HTR-8/SVneo (cell line): ENCODE measurements at places on chromosomes 12 and 14.

GRCh38 chr14:69828879-69829278 lies 31.8 kb upstream of the SLC10A1 start:
- DNase-seq: no peak

GRCh38 chr12:65607401-65607841 lies 216.9 kb upstream of the HMGA2 start:
- no peak for DNase-seq

DNA sequence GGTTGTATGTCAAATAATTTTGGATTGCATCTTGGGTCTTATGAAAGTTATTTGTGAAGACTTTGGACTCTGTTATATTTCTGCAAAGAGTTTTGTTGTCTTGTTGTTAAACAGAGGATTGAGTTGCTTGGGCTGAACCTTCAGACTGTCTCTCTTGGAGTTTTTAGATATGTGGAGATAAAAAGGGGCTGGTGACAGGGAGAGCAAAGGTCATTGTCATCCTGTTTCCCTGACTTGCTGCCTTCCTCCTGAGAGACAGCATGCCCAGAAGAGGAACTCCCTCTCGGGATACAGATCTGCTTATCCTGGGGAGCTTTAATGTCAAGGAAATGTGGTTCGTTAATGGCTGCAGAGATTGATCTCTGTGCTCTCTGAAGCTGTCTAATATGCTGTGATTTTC lies 47.6 kb upstream of the RFLNA start:
- DNase-seq: no peak

GRCh38 chr12:132140918-132141841 lies 2.9 kb downstream of the DDX51 start:
- no peak for DNase-seq

DNA sequence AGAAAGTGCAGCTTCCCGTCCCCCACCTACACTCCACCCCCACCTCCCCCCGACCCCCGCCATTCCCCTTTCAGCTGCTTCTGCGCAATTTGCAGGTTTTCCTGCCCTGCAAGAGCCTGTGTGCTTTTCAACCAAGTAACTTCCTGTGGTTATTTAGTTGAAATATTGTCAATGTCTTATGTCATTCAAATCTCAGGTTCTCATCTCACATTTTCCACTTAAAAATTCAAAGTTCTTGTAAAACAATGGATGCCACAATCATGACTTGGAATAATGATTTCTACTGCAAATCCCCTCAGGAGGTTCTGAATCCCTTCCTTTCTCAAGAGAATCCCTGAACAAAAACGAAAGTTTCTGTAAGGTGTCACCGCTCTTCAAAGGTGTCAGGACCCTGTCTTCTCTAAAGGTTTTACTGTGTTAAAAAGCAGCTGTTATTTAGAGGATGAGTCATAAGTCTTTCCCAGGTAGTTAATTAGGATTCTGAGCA lies 31.6 kb downstream of the WBP11 start:
- no peak for DNase-seq

- DNase-seq: no peak
These were observed 244.4 kb upstream of the GARIN2 start for GRCh38 chr14:66944872-66945271.

GRCh38 chr12:76922866-76923265 lies 44.0 kb upstream of the CSRP2 start:
- DNase-seq: no peak

DNA sequence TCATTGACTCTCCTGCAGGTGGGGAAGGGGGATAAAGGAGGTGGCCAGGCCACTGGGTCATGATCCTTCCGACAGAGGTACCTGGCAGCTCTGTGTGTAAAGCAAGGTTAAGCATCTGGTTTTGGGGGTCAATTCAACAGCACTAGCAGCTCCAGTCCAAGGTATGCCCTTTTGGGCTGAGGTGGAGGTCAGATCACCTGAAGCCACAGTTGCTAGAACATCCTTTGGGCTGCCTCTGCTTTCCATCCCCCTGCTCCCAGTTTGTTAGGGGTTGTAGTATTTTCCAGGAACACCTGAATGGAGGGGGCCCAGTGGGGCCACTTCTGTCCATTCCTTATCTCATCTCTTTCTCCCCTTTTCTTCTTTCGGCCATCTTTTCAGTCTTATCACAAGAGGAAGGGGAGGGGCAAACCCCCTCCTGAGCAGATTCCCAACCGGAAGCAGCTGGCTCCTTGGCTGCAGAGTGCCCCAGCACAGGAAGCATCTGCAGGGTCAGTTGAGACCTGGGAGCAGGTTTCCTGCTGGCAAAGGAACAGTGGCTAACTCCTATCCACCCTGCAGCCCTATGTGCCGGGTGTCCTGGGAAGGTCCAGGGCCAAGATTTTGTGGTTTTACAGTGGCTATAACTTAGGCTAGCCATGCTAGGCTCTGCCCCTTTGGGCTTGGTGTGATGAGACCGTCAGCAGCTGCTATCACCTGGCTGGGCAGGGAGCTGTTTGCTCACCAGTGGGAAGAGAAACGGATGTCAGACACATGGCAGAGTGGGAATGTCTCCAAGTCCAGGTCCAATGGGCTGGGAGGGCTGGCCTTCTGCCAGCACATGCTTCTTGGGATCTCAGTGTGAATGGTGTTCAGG lies 40.2 kb downstream of the SH2B3 start:
- DNase-seq: no peak

DNA sequence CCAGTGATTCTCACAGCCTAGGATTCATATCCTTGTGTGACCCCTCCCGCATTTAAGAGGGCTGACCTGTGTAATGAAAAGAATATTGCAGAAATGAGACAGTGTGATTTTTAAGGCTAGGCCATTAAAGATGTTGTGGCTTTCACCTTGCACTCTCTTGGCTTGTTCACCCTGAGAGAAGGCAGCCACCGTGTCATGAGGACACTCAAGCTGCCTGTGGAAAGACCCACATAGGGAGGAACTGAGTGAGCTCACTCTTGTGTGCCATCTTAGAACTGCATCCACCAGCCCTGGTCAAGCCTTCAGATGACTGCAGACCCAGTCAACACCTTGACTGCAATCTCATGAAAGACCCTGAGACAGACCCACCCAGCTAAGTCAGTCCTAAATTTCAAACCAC lies 46.3 kb upstream of the TMPO start:
- DNase-seq: no peak

- no peak for DNase-seq
These were observed 16.0 kb upstream of the OR6S1 start for GRCh38 chr14:20657216-20658211.

GRCh38 chr14:29282169-29282568 lies 515.6 kb downstream of the FOXG1 start:
- no peak for DNase-seq

GRCh38 chr12:123992118-123992825 lies 19.3 kb downstream of the ZNF664 start:
- no peak for DNase-seq

- peak; percentile 46 for DNase-seq
These were observed 570 bp upstream of the MRPS35 start for GRCh38 chr12:27709932-27710591.

DNA sequence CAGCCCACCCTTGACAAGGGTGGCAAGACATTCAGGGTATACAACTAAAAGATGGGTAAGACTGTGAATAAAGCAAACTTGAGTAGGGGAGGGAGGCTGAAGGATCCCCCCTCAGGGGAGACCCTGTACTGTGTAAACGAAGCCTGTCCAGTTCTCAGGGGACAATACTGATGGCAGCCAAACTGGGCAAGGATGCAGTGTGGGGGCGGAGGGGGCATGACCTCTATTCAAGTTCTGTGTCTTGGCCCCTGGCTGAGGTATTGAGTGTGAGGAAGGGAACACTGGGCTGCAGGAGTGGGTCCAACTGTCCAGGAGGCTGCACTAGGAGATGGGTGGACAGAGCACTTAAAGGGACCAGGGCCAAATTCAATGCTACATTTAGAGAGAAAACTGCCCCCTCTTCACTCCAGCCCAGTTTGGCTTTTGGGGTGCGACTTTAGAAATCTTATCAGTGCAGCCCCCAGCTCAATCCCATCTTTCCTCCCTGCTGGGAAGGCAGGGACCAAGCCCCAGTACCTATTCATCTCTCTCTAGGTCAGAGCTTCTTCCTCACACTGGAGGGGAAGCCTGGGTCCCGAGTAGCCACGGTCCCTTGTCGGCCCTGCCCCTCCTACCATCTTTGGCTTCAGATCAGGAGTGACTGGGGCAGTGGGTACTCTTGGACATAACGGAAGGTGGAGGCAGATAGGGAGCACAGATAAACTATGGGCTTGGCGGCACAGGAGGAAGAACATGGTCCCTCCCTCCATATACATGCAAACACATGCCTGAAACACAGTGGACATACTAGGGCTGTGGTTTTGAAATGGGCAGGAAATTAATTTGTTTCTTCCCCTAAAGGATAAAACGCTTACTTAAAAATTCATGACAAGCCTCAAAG lies 11.8 kb downstream of the SLC39A5 start:
- DNase-seq: no peak

GRCh38 chr14:30564868-30565248 lies 5.9 kb downstream of the G2E3 start:
- DNase-seq: no peak

- no peak for DNase-seq
These were observed 588.2 kb downstream of the NRXN3 start for GRCh38 chr14:78758333-78758732.

GRCh38 chr12:77577791-77578190 lies 252.9 kb upstream of the NAV3 start:
- DNase-seq: no peak

- DNase-seq: no peak
These were observed 165.4 kb upstream of the PLEKHG7 start for GRCh38 chr12:92537290-92537960.

GRCh38 chr14:56905282-56905681 lies 95.0 kb upstream of the OTX2 start:
- no peak for DNase-seq

DNA sequence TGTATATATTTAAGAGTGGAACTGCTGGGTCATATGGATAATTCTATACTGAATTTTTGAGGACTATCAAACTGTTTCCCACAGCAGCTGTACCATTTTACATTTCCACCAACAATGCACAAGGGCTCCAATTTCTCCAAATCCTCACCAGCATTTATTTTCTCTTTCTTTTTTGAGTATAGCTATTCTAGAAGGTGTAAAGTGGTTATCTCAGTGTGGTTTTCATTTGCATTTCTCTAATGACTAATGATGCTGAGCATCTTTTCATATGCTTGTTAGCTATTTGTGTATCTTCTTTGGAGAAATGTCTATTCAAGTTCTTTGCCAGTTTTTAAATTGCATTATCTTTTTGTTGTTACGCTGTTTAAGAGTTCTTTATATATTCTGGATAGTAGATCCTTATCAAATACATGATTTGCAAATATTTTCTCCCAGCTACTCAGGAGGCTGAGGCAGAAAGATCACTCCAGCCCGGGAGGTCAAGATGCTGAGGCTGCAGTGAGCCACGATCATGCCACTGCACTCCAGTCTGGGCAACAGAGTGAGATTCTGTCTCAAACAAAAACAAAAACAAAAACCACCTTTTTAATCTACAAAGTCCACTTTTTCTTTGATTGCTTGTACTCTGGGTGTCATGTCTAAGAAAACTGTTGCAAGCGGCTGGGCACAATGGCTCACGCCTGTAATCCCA lies 32.8 kb downstream of the GTF2A1 start:
- DNase-seq: no peak

DNA sequence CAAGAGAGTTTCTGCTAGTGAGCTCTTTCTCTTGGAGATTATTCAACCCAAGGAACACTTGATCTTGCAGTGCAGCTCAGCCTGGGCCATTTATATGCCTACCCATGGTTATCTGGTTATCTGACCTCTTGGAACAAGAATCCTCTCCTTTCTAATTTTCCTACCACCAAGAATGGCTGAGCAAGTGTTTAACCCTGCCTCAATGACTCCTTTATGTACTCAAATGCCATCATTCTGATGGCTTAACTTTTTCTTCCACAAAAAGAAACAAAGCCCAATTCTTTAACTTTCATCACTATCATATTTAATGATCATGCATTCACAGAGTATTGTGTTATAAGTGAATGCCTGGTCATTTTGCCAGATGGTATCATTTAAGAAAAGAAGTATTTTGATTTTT lies 67.8 kb downstream of the TMEM117 start:
- DNase-seq: no peak

- DNase-seq: no peak
These were observed 25.2 kb downstream of the PMCH start for GRCh38 chr12:102172436-102172835.

GRCh38 chr12:71045781-71046180 lies 112.0 kb downstream of the TSPAN8 start:
- no peak for DNase-seq

GRCh38 chr14:70981000-70981952 lies 74.0 kb downstream of the PCNX1 start:
- no peak for DNase-seq

DNA sequence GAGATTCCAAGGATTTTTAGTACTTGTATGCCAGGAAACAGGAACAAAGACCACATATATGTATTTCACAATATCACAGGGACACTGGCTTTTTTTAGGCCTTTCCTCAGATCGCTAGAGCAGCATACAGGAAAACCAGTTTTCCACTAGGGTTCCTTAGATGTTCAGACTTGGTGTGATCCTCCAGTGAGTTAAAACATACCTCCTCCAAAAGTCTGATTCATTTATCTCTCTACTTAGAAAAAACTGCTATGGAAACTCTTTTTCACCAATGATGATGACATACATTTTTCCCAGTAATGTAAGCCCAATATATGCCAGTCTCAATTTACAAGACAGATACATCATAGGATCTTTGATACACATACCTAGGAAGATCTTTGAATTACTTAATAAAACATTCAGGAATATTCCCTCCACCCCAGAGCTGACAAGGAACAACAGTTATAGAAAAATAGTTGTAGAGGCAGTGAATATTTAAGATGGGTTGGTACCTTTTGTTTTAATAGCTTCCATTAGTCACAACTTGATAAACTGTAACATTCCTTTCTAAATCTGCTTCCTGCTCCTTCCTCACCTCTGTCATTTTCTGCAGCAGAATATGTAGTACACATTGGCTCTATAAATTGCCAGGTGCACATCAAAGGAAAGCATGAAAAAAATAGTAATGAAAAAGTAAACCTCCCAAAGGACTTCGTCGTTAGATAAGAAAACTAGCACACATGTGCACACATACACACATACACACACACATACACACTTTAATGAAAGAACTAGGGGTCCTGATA lies 27.5 kb downstream of the BCAT1 start:
- no peak for DNase-seq

GRCh38 chr12:100481021-100481420 lies 7.4 kb downstream of the NR1H4 start:
- no peak for DNase-seq

GRCh38 chr12:99024191-99024590 lies 379.1 kb downstream of the APAF1 start:
- DNase-seq: no peak
